Upper lobe of right lung (tissue), 1 donor: ENCODE measurements at places on chromosomes 4 and X.

DNA sequence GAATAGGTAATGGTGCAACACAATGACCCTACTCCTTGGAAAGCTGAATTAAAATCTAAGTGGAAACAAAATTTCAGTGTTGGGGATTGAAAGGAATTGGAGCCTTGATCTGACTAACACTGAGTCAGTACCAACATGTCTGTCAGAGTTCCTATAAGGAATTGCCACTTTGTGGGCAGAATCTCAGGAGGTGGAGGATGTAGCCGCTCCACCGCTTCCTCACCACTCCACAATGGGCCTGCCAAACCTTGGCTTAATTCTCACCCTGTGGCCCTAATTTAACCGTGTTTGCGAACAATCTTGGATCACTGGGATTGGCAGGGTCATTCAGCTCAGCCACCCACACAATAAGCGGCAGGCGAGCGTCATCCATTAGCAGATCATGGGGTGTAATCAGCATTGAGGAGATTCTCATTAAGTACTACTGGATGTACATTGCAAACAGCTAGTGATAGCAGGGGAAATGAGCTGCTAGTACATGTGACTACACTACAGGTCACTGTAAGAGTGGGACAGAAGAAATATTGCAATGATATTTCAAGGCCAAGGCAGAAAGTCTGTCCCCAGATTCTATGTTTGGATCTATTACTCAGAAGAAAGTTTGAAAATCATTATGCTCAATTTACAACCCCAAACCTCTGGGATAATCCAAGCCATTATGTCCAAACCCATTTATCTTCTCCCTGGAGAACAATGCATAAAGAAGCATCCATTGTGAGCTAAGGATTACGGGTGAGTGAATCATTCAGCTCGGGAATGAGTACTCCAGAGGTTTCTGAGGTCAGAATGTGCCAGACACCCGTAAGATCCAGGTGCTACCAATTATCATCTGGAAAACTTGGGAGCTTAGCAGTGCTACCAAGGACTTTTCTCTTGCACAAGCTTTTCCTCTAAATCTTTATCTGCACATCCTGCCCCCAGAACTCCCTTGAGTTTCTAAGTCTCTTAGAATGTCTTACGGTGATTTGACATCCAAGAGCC lies 5.8 kb downstream of the SRPX start:
- no peak for DNase-seq

GRCh38 chrX:24842486-24842885 lies 148.8 kb downstream of the POLA1 start:
- no peak for DNase-seq

- DNase-seq = no peak
Measured at GRCh38 chr4:67437974-67438713, 107.2 kb downstream of the CENPC start.

- no peak for DNase-seq
Measured at GRCh38 chr4:81919810-81920209, 448.1 kb upstream of the RASGEF1B start.

GRCh38 chrX:105636667-105637066 lies 185.7 kb upstream of the NRK start:
- DNase-seq = no peak

GRCh38 chrX:135463937-135464336 lies 42.2 kb downstream of the SMIM10L2A start:
- DNase-seq = no peak

- no peak for DNase-seq
Measured at GRCh38 chrX:87516717-87517121, 883 bp upstream of the KLHL4 start.

DNA sequence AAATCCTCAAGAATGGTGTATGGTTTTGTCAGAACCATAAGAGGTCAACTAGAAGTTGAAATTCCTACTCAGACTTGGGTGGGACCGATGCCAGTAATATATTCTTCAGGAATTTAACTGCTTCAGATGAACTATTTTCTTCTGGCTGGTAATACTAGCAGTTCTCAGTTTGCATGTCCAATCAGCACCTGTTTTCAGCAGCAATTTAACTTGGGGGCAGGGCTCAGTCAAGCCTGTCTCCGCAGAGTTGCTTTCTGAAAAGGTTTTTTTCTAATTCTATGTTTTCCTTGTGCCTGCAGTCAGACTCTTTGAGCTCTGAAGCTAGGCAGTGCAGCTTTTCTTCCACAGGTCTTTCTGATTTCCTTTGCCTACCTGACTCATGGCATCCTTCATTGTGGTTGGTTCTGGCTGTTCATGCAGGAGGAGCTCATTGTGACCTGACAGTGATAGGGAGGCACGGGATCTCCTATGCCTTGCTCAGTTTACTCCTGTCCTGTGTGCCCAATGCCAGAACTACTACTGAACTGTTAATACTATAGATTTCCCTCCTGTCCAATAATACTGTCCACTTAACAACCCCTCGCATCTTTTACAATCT lies 17.3 kb upstream of the FMR1 start:
- no peak for DNase-seq

DNA sequence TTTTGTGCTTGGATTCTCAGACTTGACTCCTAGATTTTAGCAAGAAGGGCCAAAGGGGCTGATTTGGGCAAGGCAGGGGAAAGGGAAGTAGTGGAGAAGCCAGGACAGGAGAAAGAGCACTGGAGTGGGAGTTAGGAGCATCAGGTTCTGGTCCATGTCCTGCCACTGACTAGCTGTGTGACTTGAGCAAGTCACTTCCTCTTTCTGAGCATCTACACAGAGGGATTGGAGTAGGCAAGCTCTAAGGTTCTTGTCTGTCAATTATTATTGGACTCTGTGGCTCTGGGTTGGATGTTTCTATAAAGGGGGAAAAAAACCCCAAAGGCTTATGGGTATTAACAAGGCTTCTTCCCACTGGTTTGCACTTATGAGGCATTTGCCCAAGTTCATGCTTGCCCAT lies 24.4 kb downstream of the PLAC1 start:
- DNase-seq = no peak

- no peak for DNase-seq
Measured at GRCh38 chr4:114601304-114602052, 2.9 kb downstream of the UGT8 start.

- no peak for DNase-seq
Measured at GRCh38 chrX:55598333-55598732, 24.9 kb upstream of the FOXR2 start.

- DNase-seq = no peak
Measured at GRCh38 chr4:10715696-10716095, 31.1 kb upstream of the CLNK start.

GRCh38 chr4:8920969-8921368 lies 49.3 kb upstream of the HMX1 start:
- no peak for DNase-seq

GRCh38 chrX:53511322-53511721 lies 77.2 kb upstream of the HSD17B10 start:
- no peak for DNase-seq

DNA sequence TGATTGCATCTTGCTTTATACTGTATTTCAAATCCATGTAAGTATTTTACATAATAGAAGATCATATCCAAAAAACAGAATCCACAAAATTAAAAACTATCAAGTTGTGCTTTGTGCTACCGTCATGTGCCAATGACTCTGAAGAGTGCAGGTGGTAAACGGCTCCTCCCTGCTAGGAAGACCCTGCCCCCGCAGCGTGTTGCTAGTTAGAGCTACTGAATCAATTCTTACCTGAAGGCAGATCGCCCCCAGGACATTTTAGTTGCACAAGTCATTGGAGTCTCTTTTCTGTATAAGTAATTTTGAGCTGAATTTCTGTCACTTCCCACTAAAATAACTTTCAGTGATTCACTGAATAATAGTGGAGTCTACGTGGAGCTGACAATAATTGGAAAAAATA lies 599.5 kb upstream of the ZFP42 start:
- DNase-seq = no peak

DNA sequence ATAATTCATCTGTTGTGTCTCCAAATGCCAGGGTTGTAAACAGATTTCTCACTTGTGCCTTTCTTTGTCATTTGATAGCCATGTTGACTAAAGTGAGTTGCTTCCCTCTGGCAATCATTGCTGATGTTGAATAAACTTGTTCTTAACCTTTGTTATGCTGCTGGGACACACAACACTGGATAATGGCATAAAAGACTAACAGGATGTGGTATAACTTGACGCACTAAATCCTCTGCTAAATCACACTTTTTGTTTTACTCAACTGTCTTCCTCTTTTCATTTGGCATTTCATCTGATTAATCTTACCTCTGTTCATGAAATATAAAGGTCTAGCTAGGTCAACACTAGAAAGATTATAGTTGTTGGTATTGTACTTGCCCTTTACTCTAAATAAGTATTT lies 17.6 kb upstream of the CXCL5 start:
- DNase-seq = no peak
